D341Med (cell line): ENCODE measurements at places on chromosomes 1 and 21.

- no peak for DNase-seq
These were observed 477 bp downstream of the ICMT start for GRCh38 chr1:6235296-6235677.

DNA sequence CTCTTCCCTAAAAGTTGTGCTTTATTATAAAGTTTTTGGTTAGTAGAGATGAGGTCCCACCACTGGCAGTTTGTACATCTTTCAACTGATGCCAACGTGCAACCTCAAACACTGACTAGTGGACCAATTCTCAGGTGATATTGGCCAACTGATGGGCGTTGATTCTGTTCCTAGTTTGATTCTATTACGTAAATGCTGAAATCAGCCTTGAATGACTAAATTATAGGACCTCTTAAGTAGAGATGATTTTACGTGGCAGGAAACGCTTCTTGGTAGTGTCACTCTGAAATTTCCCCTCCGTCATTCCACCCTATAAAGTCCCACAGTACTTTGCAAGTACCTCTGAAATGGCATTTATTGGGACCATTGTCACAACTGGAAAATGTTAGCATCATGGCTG, 8.8 kb upstream of the FNDC7 start:
- no peak for DNase-seq

DNA sequence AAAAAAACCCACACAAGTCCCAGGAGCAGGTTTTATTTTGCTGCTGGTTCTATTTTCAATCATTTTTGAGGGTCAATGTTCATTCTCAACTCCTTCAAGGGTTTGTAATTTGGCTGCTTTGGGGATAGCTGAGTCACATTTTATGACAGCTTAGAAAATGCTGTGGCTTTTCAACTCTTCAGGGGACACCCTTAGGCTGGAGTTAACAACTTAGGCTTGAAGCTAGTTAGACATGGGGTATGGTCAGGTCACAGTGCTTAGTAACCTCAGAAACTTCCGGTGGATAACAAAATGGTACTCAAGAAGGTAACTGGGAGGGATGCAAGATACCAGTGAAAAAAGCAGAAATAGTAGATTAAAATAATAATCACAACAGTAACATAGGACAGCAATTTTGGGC, 308.8 kb downstream of the HHIPL2 start:
- no peak for DNase-seq

DNA sequence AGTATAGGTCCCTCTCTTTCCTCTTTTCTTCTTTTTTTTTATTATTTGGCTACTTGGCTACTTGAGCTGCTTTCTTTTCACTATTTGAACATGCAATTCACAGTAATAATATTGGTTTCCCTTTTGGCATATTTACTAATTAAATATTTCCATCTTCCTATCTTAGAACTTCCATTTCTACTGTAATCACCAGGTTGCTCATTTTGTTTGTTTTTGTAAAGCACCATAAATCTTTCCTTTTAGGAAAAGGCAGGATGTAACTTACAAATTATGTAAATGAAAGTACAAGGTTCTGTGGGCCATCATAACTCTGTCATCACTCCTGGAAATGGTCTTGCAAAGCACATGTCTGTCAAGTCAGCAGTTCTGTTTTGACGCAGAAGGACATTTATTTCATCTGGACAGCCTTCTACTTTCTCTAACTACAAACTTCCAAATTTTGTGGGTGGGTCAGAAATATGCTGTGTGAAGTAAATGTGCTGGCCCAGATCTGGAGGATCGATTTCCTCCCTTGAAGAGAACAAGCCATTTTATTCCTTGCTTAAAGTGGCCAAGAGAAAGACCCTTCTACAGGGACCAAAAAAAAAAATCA, 71.7 kb upstream of the TNFSF18 start:
- no peak for DNase-seq

- DNase-seq = no peak
These were observed 593.1 kb downstream of the PTBP2 start for GRCh38 chr1:97314685-97315084.

DNA sequence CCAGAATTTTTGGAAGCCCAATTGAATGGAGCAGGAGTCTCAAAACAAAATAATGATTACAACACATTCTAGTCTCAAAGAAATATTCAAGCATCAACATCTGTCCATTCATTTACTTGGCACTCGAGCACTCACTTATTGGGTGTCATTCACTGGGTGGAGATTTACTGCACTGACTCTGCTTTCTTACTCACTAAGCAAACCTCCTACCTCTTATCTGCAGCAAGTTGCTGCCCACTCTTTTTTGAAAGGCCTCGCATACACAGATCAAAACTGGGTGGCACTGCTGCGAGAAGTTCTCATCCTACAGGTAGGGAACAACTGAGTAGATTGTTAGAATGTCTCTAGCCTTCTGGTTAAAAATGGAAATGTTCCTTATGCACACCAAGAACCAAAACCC, 18.0 kb downstream of the RHBDL2 start:
- DNase-seq = no peak
